Renal cortical epithelial cell (primary cell): ENCODE measurements at places on chromosomes 6 and 20. TPM values are rescaled to one million over a fixed set of nuclear protein-coding genes. Genes with fewer than 3 reads are reported as not detected.

- DNase-seq: no peak
Observed at GRCh38 chr6:97203343-97203742, 79.7 kb downstream of the MMS22L start.

GRCh38 chr6:169723200-169723909 is 945 bp downstream of the PHF10 start:
- peak; percentile 26 for DNase-seq

- DNase-seq: no peak
Observed at GRCh38 chr20:8304124-8304816, 172.2 kb downstream of the PLCB1 start.

DNA sequence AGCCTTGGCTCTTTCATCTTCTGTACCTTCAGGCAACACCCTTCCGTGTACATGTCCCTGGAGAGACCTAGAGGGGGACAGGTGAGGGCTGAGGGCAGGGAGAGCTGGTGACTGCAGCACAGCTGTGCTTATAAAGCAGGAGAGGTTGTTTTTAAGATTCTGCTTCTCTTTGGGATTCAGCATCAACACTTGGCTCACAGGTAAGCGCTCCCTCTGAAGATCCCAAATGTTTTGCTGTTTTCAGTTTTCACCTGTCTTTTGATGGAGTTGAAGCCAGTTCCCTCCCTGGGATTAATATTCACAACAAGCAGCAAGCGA is 19.4 kb upstream of the TRAF3IP2 start:
- no peak for DNase-seq

GRCh38 chr6:31769684-31770371 is 7.3 kb downstream of the VWA7 start:
- DNase-seq: peak; percentile 44

GRCh38 chr6:2793534-2794151 is 28.4 kb downstream of the WRNIP1 start:
- DNase-seq: no peak

- peak; percentile 100 for DNase-seq
Observed at GRCh38 chr6:26157251-26158075, 70.2 kb downstream of the HFE start.

- no peak for DNase-seq
Observed at GRCh38 chr20:57432862-57433491, 41.8 kb downstream of the RBM38 start.

- peak; percentile 62 for DNase-seq
Observed at GRCh38 chr6:139376017-139376330, 1.5 kb upstream of the CITED2 start.

GRCh38 chr6:101537753-101538316 is 144.3 kb downstream of the GRIK2 start:
- DNase-seq: no peak

GRCh38 chr6:166834049-166834448 is 122.3 kb downstream of the RNASET2 start:
- no peak for DNase-seq

GRCh38 chr6:88780714-88781389 is 182.6 kb downstream of the RNGTT start:
- DNase-seq: peak; percentile 63

GRCh38 chr20:14332866-14333265 is 4.5 kb downstream of the FLRT3 start:
- peak; percentile 29 for DNase-seq

GRCh38 chr6:82953871-82954270 is 111.8 kb downstream of the UBE3D start:
- DNase-seq: no peak

- no peak for DNase-seq
Observed at GRCh38 chr6:73349311-73349710, 4.8 kb downstream of the DPPA5 start.

GRCh38 chr6:132084811-132085509 is 133.8 kb upstream of the CCN2 start:
- peak; percentile 95 for DNase-seq

DNA sequence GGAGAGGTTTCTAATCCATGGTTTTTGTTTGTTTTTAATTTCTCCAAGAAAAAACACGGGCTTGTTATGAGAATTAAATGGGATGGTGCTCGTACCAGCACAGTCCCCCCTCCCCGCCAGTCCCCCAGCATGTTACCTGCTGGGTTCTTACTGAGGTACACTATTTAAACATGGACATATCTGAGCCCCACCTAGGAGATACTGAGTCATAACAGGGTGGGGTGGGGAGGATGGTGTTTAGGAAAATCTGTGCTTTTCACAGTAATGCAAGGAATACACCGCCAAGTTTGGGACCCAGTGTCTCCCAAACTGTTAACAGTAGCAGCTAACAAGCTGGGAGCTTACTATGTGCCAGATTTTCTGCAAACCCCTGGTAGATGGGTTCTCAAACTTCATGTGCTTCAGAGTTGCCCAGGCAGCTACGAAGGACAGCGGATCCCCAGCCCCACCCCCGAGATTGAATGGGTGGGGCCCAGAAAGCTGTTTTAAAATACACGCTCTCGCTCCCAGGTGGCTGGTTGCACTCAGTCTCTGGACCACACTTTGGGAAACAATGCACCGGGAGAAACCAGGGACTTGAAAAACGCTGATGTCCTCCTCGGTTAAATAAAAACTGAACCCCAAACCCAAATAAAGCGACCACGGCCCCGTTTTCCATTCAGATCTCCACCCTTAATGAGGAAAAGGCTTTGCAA is 995 bp downstream of the ZFP64 start:
- peak; percentile 7 for DNase-seq

OR2H2 gene
- not detected in 2 replicates for total RNA-seq

RALGAPB gene
- total RNA-seq: 23.3 and 48.4 TPM in 2 replicates

ARFGEF3 gene
- 8.7 and 13.8 TPM in 2 replicates for total RNA-seq

MRPL14 gene
- total RNA-seq: 44.9 and 167 TPM in 2 replicates

PRICKLE4 gene
- total RNA-seq: 0.52 and 1.7 TPM in 2 replicates

CYP39A1 gene
- total RNA-seq: 0.69 and 5.2 TPM in 2 replicates

ESR1 gene
- total RNA-seq: under 0.01 TPM in 2 replicates

SLC26A8 gene
- 0.05 TPM in 1 of 2 replicates, not detected in the other for total RNA-seq

GPX5 gene
- total RNA-seq: not detected in 2 replicates

BTBD9 gene
- 11.8 and 18.8 TPM in 2 replicates for total RNA-seq

RAD21L1 gene
- 0.35 TPM in 1 of 2 replicates, not detected in the other for total RNA-seq

APOM gene
- total RNA-seq: 0.69 and 0.80 TPM in 2 replicates
